ENCODE measurements at places on chromosomes 5 and 9.

- no peak for DNase-seq
Observed at GRCh38 chr5:78503958-78504653, 143.7 kb downstream of the SCAMP1 start.

- no peak for DNase-seq
Observed at GRCh38 chr5:166724284-166724683, 1567.2 kb upstream of the WWC1 start.

DNA sequence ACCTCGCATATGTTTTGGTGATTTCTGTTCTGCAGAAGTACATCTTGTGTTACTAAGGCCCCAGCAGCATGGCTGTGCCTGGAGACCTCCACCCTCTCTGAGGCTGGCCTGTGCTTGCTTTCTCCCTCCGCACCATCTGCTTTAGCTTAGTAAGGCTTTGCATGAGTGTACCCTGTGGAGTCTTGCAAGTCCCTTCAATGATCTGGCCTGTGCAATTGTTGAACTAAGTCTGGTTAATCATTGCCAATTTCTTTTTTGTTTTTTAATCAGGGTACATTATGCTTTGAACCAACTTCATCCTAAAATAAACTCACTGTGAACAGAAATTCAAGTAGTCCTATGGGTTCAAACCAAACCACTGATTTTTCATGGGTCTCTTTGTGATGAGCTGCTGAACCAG is 32.3 kb downstream of the ACOT12 start:
- DNase-seq, result no peak

DNA sequence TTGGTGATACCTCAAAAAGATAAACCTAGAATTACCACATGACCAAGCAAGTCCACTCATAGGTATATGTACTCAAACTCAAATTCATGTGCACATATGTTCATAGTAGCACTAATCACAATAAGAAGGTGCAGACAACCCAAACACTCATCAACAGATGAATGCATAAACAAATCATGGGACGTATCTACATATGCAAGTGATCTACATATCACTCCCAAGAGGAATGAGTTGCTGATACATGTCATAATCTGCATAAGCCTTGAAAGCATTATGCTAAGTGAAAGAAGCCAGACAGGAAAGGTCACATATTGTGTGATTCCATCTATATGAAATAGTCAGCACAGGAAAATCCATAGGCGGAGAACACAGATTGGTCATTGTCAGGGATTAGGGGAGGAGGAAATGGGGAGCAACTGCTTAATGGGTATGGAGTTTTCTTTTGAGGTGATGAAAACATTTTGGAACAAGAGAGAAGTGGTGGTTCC is 10.6 kb upstream of the GPX8 start:
- no peak for DNase-seq

- no peak for DNase-seq
Observed at GRCh38 chr9:105330201-105330600, 85.8 kb downstream of the SLC44A1 start.

Measured in eye (tissue), 1 donor.